ENCODE measurements at places on chromosomes 6 and 20.
A peak's percentile ranks its signal among the peaks of the same experiment; 100 is the strongest.

DNA sequence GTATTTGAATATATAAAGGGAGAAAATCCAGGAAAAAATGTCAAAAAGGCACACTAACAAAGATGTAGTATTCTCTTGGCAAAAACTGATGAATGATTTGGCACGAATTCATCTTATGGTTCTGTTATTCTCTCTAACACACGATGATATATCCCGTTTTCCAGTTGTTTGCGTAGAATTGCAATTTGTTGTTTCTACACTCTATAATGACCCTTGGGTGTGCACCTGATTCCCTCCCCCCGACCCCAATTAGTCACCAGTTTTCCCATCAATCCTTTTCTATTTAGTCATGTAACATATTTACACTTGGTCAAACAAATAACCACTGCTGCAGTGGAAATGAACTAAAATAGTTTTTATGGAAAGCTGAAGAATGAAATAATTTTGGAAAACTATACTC, 1.5 kb upstream of the ARID1B start:
- DNase-seq, result peak; percentile 9

- no peak for DNase-seq
Observed at GRCh38 chr6:13677878-13678254, 33.8 kb downstream of the RANBP9 start.

DNA sequence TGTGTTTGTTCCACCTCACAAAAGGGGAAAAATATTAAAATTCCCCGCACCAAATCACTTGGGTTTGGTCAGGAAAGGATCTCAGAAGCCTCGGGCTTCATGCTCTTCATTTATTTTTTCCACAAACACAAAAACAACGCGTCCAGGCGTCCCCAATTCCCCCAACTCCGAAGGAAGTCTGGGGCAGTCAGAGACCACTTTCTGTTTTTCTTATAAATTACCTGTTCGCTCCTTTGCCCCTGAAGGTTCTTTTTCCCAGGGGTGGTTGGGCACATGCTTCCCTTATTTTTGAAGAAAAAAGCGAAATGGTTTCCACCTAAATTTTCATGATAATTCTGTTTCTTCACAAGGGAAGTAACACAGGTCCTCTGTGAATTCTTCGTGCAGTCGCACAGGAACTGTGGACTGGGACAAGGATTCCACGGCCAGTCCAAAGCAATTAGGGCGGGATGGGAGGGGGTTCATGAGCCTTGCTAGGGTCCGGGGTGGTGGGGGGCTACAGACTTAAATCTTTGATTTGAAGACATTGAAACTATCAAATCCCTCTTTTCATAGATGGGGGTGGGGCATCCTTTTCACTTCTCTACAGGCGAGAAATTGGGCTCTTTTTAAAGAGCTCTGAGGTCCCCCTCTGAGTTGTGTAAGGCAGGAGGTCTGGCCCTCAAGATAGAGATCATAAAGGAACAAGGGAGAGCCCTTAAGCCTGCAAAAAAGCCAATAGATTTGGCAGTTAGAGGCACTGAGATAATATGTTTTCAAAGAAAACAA, 30.5 kb upstream of the HFE start:
- DNase-seq, result no peak

DNA sequence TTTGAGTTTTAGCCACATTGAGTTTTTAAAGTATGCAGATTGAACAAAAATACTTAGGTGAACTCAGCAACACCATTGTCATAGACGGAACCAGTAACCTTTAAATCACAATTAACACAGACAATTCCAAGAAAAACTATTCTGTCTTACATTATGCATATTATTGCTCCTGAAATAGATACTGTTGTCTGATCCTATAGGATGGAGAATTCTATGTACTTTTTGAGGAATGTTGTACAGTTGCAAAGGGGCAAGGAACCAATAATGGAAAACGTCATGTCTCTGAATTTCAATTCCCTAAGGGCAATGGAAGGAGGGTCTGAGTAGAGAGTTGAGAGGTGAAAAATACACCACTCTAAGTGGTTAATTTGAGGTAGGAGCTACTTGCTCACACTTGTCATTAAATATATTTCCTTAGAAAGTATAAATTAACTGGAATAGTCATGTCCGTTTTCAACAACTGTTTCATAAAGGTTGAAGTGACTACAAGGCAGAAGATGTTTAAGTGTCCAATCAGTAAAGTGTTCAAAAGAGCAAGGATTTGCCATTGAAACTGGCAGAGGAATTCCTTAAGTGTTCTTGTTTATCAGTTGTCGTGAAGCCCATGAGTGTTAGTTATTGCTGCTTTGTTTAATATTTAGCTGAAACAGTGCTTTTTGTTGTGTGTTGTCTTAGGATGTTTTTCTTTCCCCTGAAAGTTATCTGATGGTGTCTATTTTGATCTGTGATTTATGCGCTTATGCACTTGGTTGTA, 1.3 kb downstream of the NKAIN2 start:
- DNase-seq, result no peak

DNA sequence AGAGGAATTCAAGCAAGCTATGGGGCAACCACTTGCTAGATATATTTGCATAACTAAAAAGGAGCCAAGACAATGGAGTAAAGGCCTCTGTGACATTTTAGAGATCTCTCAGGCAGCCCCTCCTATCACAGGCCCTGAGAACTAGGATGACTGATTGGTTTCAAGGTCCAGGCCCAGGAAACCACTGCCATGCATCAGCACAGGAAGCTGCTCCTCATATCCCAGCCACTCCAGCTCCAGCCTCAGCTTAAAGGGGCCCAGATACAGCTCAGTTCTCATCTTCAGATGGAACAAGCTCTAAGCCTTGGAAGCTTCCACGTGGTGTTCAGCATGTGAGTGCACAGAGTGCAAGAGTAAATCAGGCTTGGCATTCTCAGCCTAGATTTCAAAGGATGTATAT, 21.1 kb upstream of the THBS2 start:
- DNase-seq, result no peak

DNA sequence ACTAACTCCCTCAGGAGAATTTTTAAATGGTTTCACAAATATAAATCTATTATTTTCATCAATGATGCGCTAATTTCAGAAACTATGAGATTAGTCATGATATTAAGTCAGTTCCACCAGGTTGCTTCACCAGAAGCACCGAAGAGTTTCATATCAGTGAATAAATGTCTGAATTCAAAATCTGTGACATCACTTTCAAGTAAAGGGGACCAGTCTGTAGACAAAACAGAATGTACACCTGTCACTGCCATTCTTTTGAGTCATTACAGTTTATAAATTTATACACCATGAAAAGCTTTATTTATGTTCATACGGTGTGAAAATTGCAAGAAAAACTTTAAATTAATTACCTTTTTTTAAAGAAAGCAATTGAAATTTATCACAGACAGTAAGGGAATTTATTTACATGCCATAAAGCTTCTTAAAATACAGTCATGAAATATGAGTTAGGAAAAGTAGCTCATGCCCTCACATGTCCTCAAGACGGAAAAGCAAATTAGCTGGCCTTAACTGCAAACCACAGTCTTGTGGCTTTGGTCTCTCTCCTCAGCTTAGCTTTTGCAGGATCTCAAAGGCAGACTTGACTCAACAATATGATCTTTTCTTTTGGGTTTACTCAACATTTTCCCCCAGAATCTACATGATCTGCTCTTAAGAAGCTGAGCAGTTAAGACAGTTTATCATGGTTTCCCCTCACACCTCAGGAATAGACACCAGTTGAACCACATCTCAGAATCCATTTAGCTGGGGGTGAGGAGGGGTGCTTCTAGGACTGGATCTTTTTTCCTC, 177.7 kb upstream of the MCHR2 start:
- no peak for DNase-seq

- no peak for DNase-seq
Observed at GRCh38 chr6:119717942-119718341, 368.4 kb upstream of the MAN1A1 start.

GRCh38 chr6:82525775-82526495, 162.3 kb downstream of the TPBG start:
- no peak for DNase-seq

DNA sequence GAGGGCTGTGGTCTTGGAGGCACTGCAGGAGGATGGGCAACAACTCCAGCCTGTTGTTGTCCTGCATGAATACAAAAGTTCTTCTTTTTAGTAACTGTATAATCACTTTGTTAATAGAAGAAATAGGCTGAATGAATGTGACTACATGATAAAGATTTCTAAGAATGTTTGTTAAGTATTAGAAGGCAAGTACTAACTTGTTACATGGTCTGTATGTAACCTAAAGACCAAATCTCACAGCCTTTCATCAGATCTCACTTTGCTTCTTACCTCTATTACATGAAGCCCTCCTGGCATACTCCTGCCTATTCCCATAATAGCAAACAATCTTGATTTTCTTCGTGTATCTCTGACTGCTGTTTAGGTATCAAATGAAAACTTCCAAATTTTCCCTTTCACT, 73.4 kb downstream of the REPS1 start:
- no peak for DNase-seq

DNA sequence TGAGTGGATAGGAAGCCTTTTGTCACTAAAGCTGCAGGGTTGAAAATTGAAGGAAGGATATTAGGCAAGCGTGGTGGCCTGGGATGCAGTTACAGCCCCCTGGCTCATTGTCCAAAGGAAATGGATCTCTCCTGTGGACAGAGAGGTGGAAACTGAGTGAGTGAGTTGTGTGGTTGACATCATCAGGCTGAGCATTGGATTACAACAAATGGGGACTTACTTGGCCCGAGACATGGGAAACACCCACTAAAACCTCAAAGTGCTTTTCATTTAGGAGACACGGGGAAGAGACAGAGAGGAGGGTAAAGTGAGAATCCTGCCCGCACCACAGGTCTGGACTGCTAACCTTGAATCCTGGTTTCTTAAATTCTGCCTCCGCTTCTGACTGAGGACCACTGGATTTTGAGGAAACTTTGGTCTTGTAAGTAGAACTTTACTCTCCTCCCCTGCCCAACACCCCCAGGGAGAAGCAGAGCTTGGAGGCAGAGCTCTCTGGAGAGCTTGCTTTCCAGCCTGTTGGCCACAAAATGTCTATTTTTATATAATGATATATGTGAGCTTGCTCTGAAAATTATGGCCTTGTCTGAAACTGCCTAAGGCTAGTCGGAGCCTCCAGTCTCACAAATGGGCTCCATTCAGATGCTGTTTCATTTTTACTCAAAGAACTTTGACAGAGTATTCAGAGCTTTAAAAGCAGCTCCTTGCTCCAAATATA, at the start of gene PKIG:
TSS of gene PKIG (plus strand) at position 269 of the 715 bp plus-strand sequence. CDS start 31,978 bp downstream, outside the sequence.
- DNase-seq, result no peak

- no peak for DNase-seq
Observed at GRCh38 chr20:35527122-35527769, 2.2 kb downstream of the C20orf173 start.

DNA sequence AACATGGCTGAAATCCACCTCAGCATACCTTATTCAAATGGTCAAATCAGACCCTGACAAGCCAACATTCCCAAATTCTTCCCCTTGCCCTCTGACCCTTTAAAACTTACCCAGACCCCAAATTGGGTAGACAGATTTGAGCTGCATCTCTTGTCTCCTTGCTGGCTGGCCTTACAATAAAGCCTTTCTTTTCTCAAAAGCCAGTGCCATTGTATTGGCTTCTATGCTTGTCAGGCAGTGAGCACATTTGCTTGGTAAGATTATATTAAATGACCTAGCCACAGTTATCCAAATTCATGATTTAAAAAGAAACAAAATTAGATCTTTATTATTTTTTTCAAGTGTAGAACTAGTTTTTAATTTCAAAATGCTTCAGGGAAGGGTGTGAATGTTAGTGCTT, 67.8 kb upstream of the FAM83B start:
- no peak for DNase-seq

- DNase-seq, result no peak
Observed at GRCh38 chr6:39367700-39368099, 45.2 kb upstream of the KCNK16 start.

- no peak for DNase-seq
Observed at GRCh38 chr6:159874435-159874834, 16.4 kb upstream of the MAS1 start.

DNA sequence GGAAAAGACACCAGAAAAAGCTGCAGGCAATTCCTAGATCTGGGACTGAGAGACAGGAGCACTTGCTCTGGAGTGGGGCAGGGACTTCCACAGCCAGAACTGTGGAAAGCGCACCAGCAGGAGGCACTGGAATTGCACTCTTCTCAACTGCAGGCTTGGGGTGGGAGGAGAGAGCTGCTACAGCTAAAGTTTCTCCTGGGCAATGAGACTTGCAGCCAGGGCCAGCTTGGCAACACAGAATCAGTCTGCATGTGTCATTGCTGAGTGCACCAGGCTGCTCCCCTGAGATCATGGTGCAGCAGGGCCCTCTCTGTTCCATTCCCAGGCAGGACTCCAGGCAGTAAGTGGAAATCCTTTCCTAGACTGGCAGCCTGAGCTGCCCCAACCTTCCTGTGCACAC, 145.8 kb downstream of the INSM1 start:
- DNase-seq, result no peak

GRCh38 chr6:84251891-84252539, 24.6 kb upstream of the CEP162 start:
- no peak for DNase-seq

- no peak for DNase-seq
Observed at GRCh38 chr6:96116674-96117073, 100.9 kb downstream of the FUT9 start.

DNA sequence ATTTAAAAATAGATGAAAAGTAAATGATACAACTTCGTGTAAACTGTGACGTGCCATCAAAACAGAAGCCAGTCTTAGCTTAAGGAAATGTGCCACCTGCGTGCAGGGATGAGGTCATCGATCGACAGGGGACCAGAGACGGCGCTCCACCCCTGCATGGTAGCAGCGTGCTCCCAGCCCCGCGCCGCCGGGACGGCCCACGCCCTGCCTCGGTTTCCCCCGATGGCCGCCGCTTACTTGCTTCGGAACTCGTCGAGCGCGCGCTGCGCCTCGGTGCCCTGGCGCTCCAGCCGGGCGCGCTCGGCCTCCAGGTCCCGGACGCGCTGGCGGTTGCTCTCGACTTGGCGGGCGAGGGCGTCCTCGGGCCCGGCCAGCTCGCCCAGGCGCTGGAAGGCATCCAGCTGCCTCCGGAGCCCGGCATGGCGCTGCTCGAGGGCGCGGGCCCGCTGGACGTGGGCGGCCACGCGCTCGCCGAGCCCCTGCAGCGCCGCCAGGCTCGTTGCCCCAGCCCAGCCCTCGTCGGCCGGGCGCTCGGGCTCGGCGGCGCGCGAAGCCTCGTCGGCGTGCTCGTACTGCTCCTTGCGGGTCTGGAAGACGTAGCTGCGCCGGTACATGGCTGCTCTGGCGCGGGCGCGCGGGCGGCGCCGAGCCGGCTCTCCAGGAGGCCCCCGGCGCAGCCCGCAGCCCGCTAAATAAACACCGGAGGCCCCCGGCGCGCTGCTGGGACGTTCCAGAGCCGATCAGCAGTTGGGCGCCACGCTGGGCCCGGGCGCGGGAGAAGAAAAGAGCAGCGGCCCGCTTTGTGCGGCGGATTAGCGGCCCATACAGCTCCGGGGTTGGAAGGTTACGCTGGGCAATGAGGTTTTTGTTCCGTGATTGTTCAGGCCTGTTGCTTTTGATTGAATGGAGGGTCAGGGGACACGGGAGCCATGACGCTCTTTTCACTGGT, at the start of gene BFSP1:
TSS of gene BFSP1 (minus strand) at position 664 of the 949 bp plus-strand sequence. CDS start at position 614, 50 bp downstream.
- peak; percentile 43 for DNase-seq

- DNase-seq, result no peak
Observed at GRCh38 chr6:167803816-167804215, 22.9 kb upstream of the AFDN start.
